ENCODE measurements at places on chromosomes 2 and 18. TPM values are rescaled to one million over a fixed set of nuclear protein-coding genes. Genes with fewer than 3 reads are reported as not detected.

GRCh38 chr2:239253264-239253663, 147.6 kb downstream of the HDAC4 start:
- no peak for DNase-seq

- no peak for DNase-seq
These were observed 95.4 kb upstream of the CCDC85A start for GRCh38 chr2:56088411-56088810.

DNA sequence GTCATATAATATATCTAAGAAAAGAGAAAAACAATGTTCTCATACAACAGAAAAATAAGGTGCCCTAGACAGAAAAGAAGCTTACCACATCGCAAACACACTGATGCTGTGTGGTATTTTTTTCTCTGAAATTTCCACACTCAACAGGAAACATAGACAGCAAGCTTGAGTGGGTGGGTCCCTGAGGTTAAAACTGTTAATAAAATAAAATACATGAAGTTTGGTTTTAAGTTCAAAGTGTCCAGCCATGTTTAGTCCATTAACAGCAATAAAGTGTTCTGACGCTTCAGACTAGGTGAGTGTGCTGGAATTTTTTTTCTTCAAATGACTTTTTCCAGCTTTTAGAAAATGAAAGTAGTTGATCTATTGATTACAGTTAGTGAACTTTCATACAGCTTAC, 83.3 kb upstream of the EPB41L5 start:
- no peak for DNase-seq

- DNase-seq, result no peak
These were observed 485.6 kb upstream of the SPRED2 start for GRCh38 chr2:65917986-65918385.

- DNase-seq, result peak; percentile 58
These were observed 252.6 kb downstream of the RND3 start for GRCh38 chr2:150234787-150235446.

DNA sequence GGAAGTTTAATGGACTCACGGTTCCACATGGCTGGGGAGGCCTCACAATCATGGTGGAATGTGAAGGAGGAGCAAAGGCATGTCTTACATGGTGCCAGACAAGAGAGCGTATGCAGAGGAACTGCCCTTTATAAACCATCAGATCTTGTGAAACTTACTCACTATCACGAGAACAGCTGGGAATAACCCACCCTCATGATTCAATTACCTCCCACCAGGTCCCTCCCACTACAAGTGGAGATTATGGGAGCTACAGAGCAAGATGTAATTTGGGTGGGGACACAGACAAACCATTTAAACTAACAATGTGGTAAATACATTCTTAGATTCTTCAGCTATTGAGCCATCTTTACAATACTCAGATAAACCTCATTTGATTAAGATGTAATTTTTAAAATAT, 176.1 kb downstream of the SH3BP4 start:
- no peak for DNase-seq

DNA sequence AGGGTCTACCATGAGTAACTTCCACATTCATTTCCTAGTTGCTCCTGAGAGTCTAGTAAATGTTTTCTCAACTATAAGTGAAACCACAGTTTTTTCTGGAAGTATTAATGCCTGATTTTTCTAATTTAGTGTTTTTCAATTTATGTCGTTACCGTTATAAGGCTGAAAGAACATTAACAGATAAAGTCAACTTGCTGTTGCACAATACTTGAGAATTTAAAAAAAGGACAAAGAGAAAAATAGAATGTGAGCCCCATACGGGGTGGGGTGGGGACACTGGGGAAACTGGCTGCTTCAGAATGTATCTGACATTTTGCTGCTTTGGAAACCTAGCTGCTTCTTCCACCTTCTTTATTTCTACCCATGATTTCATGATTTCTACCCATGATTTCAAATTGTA, 26.2 kb downstream of the CNOT11 start:
- no peak for DNase-seq

DNA sequence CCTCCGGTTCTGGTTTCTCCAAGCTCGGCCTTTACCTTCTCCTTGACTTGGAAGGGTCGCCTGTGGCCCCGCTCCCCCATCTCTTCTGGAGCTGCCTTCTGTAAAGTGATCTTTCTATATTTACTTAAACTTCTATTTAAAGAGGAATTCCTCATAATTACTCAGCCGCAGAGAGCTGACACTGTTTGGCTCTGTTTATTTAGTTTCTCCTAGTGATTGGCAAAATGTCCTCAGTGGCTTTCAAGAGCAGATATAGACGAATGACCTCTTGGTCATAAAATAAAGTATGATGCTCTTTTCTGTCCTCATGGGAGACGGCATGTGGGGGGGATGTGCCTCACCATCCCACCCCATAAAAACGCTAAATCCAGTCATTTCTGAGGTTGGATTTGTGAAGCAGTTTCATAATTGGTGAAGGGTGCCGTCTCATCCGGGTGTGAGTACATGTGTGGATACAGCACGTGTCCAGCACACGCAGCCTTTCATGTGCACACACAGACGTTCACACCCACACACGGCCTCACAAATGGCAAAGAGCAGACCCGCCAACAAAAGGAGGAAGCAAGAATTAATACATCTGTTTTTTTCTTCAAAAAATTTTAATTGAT, 43.4 kb upstream of the SMAD7 start:
- peak; percentile 31 for DNase-seq

DNA sequence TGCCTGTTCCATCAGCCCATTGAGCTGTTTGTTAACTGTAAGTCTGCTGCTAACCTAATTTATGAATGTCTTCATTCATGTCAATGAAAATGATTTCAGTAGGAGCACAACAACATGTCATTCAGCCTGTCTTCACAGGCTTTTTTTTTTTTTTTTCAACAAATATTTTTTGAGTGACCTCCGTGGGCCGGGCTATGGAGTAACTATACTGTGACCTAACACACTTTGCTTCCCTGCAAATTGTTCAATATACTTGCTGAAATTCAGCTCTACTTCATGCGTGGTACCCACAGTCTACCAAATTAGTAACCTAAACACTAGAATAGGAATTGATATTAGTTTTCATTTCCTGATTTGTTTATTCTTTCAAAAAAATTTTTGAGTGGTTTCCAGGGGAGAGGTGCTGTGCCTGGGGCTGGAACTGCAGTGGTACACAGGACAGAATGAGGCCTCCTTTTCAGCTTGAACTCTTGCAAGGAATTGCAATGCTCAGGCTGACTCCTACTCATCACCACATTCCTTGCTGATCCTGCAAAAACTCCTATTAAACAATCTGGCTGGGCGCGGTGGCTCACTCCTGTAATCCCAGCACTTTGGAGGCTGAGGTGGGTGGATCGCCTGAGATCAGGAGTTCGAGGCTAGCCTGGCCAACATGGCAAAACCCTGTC, 87.1 kb downstream of the CDH20 start:
- DNase-seq, result no peak

- DNase-seq, result no peak
These were observed 117.1 kb downstream of the KCNS3 start for GRCh38 chr2:17995593-17995992.

GRCh38 chr2:1740716-1741589, 3.4 kb downstream of the PXDN start:
- DNase-seq, result no peak

GRCh38 chr2:173752152-173752551, 213.0 kb downstream of the SP3 start:
- no peak for DNase-seq

DNA sequence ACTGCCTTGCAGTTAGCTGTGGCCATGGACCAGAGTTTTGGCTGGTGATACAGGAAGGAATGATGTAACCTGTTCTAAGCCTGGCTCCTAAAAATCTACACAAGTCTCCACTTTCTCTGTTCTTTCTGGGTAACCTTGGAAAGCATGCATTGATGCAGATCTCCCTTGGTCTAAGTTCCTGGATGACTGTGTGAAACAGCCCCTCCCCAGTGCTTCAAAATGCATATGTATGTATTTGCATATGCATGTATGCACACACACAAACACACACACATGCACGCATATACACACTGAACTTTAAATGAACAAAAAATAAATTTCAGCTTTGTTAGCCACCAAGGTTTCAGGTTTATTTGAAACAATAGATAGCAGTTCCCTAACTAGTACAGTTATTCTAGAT, 296.1 kb downstream of the OSR1 start:
- DNase-seq, result no peak

- no peak for DNase-seq
These were observed 836.9 kb upstream of the FANCL start for GRCh38 chr2:59077981-59078531.

GRCh38 chr18:49997558-49997957, 184.2 kb upstream of the ACAA2 start:
- no peak for DNase-seq

DNA sequence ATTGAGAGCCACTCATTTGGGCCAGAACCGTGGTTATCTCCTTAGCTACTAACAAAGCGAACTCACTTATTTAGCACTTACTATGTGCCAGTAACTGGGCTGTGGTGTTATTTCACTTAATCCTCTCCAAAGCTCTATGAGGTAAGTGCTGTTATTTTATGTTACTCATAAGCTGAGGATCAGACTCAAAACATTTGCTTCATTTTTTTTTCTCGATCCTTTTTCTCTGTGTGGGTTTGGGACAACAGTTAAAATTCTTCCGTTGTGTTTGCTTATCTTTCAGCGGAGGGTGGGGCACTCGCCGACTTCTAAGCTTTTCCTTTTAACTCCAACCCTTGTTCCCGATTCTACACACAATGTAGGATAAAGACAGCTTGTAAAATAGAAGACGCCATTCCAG, 52.8 kb downstream of the TMEM178A start:
- DNase-seq, result no peak

DNA sequence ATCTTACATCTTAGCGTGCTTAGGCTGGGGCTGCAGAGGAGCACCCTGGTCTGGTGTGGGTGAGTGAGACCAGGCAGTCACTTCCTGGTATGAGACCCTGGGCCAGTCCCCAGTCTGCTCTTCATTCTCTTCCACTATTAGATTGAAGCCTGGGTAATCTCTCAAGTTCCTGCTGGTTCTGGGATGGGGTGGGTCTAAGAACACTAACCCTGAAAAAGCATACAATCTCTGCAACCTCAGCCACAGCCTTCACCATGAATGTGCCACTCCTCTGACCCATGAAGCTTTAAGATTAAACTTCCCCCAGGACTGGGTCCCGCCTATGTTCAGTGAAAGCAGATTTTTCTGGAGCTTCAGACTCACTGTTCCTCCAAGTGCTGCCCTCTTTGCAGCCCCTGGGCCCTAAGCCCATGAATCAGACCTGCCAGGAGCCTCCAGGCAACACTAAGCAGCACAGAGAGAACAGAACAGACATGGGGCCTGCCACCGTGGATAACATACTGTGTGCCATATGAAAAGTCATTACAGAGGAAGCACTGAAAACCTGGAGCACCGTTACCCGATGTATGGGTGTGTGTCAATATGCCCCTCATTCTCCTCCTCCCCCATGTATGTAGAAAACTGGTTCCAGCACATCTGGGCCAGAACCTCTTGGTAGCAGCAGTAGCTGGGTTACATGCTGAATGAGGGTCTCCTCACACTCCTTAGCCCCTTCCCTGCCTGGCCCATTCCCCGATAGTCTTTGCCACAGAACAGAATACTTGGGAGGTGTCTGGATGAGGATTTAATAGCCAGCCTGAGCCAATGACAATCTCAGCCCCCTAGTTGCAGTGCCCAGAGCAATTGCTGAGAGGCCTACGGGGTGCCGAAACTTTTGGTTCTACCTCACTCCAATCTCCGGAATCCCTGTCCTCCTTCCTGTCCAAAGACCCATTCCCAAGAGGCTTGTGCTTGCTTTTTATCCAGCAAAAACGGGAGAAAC, 2.7 kb upstream of the SIX2 start:
- DNase-seq, result peak; percentile 18

- peak; percentile 44 for DNase-seq
These were observed 45.5 kb upstream of the CAB39 start for GRCh38 chr2:230666885-230667712.

GRCh38 chr2:70999362-70999761, 4.7 kb upstream of the TEX261 start:
- DNase-seq, result no peak

DNA sequence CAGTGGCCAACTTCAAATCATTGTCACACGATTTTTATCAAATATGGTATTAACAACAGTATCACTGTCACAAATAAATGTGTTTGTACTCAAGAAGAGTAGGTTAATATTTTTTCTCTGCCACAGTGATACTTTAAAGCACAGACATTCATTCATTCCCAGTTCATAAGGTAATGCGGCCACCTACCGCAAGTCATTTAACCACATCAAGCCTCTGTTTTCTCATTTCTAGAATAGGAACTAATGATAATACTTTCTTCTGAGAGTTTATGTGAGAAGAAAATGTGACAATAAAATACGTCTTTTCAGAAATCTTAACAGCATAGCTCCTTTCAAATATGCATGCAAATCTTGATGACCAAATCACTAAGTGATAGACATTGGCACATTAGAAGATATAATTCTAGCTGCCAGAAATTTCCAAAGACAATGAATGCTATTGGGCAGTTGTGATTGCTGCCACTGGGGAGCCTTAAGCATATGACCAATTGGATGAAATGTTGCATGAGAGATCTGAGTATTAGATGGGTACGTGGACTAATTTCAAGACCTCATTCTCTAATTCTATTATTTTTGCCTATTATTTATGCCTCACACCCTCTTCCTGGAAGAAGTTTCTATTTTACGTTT, 430.9 kb downstream of the PID1 start:
- no peak for DNase-seq

- no peak for DNase-seq
These were observed 99.7 kb downstream of the SMAD2 start for GRCh38 chr18:47830772-47831171.

GRCh38 chr2:101132202-101132601, 19.0 kb downstream of the TBC1D8 start:
- no peak for DNase-seq

DNA sequence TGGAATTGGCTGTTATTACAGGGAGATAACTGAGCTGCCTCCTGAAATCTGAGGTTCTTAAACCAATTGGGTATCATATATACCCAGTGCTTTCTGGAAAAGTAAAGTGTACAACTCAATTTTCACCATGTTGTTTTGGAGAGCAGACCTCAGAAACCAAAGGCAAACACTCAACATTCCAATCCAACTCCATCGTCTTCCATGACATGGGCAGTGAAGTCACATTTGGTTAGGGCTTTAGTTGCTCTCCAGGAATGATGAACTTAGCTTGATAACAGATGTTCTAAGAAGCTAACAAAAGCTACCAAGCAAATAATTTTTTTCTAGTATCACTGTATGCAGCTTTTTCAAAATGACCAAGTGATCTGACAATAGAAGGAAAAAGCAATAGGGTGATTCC, 107.0 kb upstream of the SLC35G4 start:
- no peak for DNase-seq

GRCh38 chr2:72096181-72096580, 51.5 kb downstream of the CYP26B1 start:
- DNase-seq, result no peak

Gene ANKRD30BL
- not detected for total RNA-seq

Gene FN1
- total RNA-seq, result 228 TPM

Gene THSD7B
- total RNA-seq, result 0.77 TPM

Gene ADRA2B
- total RNA-seq, result not detected

Gene MOCOS
- 12.2 TPM for total RNA-seq

Gene NEU2
- total RNA-seq, result 0.24 TPM

Gene ERICH2
- total RNA-seq, result not detected

Gene FASTKD2
- total RNA-seq, result 47.1 TPM

Gene CXCR1
- total RNA-seq, result not detected

Gene SGPP2
- not detected for total RNA-seq

Gene PLB1
- 1.8 TPM for total RNA-seq

Gene HOXD12
- 0.10 TPM for total RNA-seq

Data from HT1080 (cell line).